Glutamatergic neuron (in vitro differentiated cells): ENCODE measurements at places on chromosomes 2 and 18.

- DNase-seq = no peak
Measured at GRCh38 chr2:147989809-147990403, 30.6 kb downstream of the ORC4 start.

DNA sequence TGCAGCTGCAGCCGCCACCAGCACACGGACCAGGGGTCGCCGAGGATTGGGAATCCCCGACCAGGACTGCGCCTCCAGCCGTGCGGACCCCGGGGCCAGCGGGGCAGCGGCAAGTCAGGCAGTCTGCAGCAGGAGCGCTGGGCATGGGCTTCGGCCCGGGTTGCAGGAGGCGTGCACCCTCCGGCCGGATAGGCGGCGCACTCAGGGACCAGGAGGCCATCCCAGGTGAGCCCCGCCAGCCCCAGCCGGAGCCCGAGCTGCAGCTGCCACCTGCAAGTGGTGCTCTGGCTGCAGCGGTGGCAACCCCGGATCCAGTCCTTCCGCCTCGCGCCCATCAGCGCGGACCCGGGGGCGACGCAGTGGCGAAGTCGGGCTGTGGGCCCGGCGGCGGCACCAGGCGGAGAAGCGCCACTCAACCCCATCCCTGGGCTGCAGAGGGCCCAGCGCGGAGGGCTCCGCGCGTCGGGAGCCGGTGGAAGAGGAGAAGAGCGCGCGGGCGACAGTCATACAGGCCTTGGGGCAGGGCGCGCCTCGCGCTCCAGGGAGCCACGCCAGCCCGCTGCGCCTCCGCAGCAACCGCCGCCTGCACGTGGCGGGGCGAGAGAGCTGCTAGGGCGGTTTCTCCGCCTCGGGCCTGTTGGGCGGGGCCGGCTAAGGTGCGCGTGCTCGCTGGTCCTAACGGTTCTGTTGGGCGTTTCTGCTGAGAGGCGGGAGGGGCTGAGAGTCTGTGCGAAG, 73.8 kb downstream of the RPIA start:
- DNase-seq = peak; percentile 68

- DNase-seq = peak; percentile 73
Measured at GRCh38 chr2:105294844-105295481, 34.6 kb downstream of the TGFBRAP1 start.

- no peak for DNase-seq
Measured at GRCh38 chr18:27723168-27723567, 453.8 kb downstream of the CDH2 start.

DNA sequence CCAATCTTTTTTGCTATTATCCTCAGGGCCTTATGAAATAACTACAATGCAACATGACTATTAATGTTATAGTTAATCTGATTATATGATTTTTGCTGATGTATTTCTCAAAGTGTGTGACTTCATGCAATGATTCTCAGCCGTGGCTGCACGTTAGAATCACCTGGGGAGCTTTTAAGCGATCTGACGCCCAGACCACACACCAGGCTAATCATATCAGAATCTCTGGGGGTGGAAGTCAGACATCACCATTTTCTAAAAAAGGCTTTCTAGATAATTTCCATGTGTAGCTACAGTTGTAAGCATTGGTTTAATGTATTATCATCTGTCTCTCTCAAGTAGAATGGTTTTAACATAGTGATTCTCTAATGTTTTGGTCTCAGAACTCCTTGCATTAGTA, 5.5 kb upstream of the QPCT start:
- DNase-seq = no peak

GRCh38 chr18:10455726-10456453, 1.5 kb downstream of the APCDD1 start:
- no peak for DNase-seq

DNA sequence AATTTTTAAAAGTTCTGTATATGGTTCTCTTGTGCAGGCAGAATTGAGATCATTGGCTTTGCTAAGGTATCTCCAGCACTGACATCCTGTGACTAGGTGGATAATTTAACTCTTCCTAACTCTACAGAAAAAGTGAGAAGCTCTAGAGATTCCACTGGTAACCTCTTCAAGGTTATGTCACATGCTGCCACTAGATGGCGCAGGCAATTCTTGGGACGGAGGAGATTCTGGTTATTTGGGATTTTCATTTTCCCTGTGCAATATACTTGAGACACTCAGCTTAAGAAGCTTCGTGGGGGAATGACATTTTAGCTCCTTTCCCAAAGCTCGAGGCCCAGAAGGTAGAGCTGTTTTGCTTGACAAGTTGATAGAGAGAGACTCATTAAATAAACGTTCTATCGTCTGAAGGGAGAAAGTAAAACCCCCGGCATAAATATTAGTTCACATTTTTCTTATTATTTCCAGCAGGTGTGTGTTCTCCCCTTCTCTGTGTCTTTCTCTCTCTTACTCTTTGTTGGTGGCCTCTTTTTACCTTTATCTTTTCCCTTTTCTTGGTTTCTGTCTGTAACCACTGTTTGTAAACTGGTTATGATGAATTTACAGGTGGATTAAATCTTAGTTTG, 26.6 kb upstream of the LANCL1 start:
- DNase-seq = peak; percentile 70

GRCh38 chr2:142857256-142858164, 20.0 kb upstream of the KYNU start:
- no peak for DNase-seq

DNA sequence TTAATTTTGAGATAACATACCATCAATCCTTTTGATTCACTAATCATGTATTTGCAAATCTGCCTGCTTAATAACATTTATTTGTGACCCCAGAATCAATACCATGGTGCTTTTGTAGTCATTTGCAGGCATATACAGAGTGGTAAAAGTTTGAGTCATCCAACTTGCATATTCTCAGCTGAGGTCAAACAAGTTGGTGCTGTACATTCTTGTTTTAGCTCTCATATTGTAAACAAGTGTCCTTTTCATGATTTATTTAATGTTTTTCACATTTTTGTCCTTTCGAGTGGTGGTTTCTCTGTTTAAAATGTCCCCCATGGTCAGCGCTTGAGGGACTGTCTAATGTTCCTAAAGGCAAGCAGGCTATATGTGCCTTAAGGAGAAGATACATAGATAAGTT, 17.5 kb downstream of the RAB27B start:
- DNase-seq = no peak

DNA sequence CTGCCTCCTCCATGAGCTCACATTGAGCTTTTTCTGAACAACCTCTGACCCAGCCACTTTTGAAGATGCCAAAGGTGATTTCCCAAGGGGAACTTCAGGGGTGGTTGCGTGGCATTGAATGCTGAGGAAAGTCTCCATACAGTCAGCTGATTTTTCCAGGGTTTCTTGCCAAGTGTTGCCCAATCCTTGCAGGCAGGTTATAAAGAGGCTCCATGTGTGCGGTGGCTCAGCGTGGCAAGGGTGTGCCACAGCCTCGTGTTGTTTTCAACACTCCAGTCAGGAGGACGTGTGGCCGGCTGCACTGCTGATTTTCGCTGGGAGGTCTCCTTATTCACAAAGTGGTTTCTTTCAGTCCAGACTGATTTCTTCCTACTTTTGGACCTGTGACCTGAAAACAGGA, 81.4 kb upstream of the GATA6 start:
- DNase-seq = no peak

GRCh38 chr2:224570328-224570993, 14.7 kb downstream of the CUL3 start:
- no peak for DNase-seq

DNA sequence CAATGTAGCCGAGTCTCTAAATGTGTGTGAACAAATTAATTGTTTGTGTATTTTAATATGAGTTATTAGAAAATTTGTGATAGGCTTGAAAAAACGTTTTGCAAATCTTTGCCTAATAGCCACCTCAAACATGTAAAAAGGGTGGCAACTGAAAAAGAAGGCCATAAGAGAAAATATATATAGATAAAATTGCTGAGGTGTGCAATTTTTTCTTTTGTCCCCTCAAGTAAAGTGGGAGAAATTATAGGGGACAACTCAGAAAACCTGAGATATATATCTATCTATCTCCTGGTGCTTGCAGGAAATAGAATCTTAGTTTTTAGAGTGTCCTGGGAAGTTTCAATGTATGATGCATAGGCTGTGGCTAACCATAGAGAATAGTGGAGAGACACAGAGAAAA, 201.4 kb upstream of the LRP1B start:
- DNase-seq = no peak

DNA sequence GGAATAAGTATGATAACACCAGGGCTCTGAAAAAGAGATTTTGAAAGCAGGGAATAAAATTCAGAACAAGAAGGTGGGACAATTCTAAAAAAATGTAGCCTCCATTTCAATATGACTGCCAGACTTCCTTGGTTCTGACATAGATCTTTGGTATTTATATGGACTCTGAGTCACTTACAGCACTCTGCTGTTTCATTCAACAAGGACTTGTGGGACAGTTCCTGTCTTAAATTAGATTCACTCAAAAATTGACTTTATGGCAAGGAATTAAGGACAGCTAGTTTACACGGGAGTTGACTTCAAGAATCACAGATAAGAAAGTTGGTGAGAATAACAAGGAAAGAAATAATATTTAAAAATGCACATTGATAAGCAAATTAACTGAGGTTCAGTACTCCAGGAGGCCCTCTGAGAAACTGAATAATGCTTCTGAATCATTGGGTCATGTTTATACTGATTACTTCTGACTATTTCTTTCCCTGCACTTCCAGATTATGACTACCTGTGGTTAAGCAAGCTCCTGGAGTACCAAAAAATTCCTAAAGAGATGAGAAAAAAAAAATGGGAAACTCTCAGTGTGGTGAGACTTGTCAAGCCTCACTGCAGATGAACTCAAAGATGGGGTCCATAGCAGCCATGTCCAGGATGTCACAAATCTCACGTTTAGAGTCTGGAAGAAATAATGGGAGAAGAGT, 828.3 kb upstream of the PIK3C3 start:
- DNase-seq = no peak

- no peak for DNase-seq
Measured at GRCh38 chr18:49055754-49056172, 105.0 kb upstream of the SMAD7 start.

- no peak for DNase-seq
Measured at GRCh38 chr2:200814917-200815316, 3.2 kb downstream of the BZW1 start.

DNA sequence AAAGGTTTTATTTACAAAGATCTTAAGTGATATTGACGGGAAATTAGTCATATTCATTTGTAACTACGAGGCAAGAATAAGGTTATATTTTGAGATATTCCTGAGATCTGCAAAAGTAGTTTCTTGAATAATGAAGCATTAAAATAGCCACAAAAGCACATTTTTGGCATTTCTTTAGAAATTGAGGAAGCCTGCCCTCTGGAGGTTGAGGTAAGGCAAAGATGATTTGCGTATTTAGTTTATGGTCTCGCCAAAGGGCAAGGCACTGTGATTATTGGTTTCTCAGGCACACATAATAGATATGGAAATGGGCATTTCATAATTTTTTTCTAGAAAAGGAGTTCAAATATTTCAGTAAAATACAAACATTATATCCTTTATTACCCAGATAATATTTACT, 143.7 kb upstream of the RPRM start:
- no peak for DNase-seq

DNA sequence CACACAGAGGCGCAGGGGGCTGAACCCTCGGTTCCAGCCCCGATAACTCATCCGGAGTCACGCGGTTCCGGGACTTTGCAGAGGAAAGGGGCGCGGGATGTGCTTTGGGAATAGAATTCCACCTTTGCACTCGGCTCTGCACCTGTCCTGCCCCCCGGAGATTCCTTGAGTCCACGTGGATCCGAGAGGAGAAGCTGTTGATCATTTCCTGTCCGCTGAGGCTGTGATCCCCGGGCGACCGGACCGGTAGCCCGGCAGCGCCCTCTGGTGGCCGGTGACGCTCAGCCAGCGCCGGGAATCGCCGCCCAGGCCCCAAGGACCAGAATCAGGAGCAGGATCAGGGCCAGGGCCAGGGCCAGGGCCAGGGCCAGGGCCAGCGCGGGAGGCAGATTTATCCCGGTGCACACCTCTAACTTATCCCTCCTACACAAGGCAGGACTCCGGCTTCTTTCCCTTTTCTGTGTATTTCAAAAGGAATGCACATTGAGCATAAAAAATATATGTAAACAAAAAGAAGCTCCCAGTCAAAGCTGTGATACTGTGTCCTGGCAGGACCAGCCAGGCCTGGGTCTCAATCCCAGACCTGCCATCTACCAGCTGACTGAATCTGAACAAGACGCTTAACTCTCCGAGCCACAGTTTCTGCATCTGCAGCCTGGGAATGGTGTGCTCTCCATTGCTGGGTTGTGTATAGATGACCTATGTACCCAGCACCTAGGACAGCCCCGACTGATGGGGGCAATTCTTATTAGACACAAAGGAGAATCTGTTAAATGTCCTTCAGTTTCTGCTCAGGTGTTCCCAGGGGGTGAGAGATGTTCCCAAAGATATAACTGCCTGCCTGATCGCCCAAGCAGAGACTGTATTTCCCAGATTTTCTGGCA, 8.5 kb upstream of the SPATA3 start:
- peak; percentile 91 for DNase-seq

DNA sequence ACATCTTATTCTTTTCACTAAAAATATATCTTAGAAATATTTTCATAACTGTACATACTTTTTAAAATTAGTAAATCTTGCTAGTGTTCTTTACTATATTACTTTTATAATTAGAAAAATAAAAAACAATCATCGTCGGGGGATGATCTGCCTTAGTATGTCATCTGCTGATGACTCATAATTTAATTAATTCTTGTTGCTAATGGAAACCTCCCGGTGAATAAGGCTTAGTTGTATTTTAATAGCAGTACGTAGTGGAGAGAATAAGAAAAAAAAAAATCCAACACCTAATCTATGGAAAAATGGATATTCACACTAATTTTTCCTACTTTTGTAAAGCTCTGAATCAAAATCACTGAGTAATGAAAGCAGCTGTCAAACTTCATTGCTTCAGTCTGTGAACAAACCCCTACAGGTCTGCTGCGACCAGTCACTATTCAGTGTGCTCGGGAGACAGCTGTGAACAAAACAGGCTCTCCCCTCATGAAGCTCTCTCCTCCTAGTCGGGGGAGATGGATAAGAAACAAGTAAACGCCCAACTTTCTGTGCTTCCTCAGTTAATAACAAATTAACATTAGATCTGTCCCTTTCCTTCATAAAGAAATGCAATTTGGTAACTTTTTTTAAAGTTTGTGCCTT, 97.4 kb upstream of the UPP2 start:
- DNase-seq = no peak

DNA sequence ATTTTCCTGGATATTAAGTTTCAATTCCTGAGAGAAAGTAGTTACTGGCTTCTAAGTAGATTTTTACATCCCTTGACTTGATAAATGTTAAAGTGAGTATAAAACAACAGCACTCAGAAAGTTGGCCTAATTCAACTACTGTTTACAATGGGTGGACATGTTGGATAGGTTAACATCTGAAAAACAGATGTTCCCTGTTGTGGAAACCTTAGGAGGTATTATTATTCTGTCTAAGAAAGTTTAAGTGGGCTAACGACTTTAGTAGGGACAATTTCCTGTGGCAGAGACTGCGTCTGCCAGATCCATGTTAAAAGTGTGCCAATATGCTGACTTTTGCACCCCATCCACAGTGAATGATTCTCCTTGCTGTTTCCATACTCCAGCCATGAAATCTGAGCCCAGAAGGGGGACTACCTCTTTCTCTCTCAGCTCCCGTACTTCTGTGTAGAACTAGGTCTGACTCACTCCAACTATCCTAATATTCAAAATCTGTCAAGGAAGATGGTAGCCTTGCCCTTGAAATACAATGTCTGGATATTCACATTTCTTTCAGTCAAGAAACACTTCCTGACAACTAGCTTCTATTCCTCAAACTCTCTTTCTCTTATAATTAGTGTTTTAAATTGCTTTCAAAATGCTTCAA, 327.5 kb upstream of the HNRNPA3 start:
- no peak for DNase-seq
